ENCODE measurements at places on chromosomes 2 and 18.

GRCh38 chr2:97868986-97869721 is 126.6 kb downstream of the TMEM131 start:
- DNase-seq, result no peak

DNA sequence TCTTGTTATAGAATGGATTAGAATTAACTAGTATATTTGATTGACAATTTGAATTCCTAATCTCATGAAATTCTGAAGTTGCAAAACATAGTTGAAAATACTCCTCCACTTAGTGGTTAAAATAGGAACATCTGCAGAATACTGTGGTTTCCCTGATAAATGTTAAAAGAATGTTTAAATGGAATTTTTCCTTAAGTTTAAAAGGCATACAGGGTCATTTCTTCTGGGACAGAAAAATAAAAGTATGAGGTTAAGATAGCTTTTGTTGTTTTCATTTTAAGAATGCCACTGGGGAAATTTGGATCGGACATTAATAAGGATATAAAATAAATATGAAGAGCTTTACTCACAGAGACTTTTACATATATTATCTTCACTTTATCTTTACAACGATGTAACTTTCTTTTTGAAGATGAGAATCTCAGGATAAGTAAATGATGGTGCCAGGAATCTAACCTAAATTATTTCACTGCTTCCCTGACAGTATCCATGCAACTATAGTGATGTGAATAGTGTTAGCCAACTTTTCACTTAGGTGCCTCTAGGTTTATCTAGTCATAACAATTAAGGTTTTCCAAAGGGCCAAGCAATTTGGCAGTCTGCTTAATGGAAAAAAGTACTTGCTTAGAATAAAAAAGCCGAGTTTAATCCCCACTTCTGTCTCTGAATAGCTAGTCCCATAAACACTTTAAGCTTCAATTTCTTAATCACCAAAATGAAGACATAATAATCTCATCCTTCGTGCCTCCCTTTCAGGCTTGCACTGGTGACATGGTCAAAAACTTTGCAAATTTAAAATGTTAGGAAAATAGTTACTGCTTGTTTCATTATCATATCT is 151.8 kb upstream of the STK17B start:
- DNase-seq, result no peak

DNA sequence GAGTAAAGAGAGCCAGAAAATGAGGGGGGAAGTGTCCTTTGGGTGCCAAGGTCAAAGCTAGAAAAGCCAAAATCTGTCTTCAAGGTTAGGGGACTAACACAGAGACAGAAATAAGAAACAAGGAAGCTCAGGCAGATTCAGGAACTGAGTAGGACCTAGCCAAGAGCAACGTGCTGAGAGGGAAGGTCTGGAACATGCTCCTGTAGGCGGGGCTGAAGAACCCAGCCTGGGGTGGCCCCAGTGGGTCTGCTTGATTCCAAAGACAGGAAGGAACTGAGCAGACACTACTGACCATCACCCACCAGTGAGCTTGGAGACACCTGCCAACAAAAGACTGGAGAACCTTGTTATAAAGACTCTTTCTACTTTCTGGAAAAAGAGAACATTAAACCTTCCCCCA is 105.1 kb downstream of the SP3 start:
- DNase-seq, result no peak

GRCh38 chr2:3617198-3617890 is 22.4 kb downstream of the COLEC11 start:
- DNase-seq, result no peak

DNA sequence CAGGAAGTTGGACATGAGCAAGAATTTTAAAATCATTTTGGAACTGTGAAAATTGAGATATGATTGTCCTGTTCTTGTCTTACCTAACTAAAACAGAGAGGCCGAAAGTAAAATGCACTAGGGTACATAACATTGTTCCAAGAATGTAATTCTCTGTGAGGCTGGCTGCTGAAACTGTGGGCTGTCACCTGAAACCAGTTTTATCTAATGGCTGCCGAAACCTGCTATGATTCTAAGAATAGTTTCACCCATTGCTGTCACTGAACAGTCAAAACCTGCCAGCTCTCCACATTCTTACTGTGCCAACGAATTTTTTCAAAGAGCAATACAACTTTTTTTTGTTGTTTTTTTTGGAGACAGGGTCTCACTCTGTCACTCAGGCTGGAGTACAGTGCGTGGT is 119.3 kb upstream of the ZSWIM2 start:
- DNase-seq, result no peak

DNA sequence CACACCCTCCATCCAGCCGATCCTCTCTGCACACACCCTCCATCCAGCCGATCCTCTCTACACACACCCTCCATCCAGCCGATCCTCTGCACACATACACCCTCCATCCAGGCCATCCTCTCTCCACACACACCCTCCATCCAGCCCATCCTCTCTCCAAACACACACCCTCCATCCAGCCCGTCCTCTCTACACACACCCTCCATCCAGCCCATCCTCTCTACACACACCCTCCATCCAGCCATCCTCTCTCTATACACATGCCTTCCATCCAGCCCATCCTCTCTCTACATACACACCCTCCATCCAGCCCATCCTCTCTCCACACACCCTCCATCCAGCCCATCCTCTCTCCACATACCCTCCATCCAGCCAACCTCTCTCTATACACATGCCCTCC is 83.1 kb downstream of the EIPR1 start:
- DNase-seq, result no peak

GRCh38 chr2:40101131-40101575 is 322.1 kb upstream of the THUMPD2 start:
- DNase-seq, result no peak

DNA sequence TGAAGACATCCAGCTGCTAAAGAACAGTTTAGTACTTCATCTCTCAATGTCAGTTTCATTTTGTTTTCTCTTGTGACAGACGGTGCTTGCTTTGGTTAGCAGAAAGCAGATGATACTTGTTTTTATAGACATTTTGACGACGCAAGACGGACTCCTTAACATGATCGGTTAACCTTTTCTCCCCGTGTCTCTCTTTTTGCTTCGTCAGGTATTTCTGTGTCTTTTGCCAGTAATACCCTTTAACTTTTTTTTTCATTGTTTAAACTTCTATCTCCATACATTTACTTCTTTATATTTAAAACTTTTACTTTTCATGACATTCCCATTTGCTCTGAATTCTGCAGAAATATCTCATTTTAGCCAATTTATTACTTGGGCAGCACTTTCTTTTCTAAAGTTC is 57.9 kb downstream of the THSD7B start:
- no peak for DNase-seq

DNA sequence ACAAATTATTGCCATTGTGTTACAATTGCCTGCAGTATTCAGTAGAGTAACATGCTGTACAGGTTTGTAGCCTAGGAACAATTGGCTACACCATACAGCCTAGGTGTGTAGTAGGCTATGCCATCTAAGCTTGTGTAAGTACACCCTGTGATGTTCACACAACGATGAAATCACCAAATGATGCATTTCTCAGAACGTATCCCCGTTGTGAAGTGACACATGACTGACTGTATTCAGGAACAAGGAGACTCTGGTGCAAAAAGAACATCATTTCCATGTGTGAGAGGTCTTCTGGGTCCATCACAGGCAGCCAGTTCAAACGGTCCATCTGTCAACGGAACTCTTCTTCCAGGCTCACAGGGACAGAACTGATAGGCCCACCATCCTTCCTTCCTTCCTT is 263.7 kb downstream of the ANAPC1 start:
- no peak for DNase-seq

DNA sequence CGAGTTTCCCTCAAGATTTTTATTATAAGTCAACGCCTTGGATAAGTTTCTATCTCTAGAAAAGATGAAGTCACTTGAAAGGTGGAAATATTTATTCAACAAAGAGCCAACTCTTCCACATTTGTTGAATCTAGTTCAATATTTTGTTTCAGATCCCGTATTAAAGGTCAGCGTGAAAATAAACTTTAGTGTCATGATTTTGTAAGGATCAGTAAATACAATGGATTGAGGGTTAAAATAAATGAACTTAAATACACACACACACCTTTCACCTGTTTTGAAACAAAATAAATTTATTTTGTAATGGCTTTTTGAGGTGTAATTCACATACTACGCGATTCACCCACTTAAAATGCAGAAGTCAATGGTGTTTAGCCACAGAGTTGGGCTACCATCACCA is 16.0 kb upstream of the NPPC start:
- no peak for DNase-seq

DNA sequence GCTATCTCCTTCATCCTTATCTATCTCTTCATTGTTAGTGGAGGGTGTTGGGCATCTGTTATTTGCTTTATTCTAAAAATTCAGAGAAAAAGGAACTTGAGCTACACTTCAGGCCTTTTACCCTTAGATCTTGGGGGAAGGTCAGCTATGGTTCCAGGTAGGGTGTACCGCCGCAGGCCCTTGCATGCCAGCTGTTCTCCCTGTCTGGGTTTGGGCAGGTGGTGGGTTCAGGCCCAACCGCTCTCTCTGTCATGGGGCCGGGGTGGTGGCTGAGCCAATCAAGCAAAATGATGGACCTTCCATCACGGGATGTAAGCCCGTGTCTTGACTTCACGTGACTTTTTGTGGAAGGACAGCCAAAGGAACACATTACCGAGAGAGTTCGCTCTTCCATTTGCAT is 231.1 kb downstream of the LDLRAD4 start:
- no peak for DNase-seq

- no peak for DNase-seq
Measured at GRCh38 chr2:158134655-158135054, 33.0 kb downstream of the UPP2 start.

DNA sequence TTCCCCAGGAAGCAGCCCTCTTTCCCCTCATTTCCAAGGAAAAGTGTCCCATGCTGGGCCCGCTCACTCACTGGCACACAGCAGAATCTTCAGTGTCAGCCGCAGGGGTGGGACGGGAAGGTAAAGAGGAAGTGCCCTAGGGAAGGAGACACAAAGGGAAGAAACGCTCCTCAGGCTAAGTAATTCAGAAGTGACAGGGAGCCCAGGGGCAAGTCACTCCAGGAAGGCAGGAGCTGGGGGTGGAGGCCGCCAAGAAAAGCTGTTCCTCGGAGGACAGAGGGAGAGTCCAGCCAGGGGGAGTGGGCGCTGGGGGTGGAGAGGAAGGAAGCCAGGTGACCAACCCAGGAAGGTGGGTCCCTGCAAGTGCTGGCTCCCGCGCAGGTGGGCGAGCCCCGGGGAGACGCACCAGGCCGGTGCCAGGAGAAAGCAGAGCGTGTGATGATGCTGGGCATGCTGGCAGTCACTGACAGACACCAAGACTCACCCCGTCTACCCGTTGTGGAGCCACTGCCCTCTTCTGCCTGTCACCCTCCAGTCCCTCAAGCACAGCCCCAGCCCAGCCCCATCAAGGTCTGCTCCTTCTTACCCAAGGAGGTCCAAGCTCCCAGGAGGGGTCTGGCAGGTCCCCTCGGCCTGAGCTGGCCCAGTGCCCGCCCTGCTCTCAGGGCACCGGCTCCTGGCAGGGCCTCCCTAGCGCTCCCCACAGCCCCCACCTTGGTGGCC is 21.7 kb downstream of the HDAC4 start:
- no peak for DNase-seq

GRCh38 chr2:110716959-110717645 is 15.3 kb upstream of the ACOXL start:
- DNase-seq, result no peak

GRCh38 chr2:186755066-186755465 is 61.2 kb downstream of the FAM171B start:
- no peak for DNase-seq

DNA sequence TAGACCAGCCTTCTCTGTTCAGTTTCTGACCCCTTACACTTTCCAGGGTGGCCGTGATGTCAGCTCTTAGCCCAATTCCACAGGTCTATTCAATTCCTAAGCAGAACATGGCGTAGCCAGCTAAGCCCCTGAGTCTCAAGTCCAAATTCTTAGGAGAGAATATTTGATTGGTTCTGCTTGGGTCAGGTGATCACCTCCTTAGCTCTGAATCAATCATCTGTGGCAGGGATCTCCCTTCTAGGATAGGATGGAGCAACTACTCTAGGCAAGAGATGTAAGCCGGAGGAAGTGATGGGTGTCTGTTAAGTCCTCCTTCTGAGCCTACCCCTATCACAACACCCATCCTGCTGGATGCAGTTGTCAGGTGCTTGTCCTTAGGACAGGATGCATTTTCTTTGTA is 11.1 kb downstream of the UCN start:
- DNase-seq, result no peak

DNA sequence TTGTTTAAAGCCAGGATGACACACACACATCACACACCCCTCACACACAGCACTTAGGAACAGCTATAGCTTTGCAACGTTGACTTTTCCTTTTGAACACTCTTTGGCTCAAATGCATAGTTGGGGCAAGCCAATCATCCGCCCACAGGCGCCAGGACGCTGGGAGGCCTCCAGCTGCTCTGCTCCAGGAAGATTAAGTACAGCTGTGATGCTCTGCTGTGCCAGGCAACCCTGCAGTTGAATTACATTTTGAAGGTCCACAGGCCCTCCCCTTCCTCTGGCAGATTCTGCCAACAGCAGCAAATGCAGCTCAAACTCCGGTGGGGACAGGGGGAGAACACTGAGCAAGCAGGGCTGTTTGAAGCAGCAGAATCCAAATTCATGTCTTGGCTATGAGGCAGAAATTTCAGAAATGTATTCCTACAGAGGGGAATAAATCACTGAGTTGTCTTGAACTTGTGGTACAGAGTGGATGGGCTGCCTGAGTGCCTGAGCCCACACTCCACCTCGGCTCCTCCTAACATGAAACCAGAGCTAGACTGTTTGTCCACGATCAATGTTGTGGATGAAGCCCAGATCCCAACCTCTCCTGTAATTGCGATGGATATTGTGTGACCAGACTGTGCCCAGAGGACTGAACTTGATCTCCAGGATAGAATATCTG is 86.5 kb upstream of the PPP1CB start:
- DNase-seq, result no peak

DNA sequence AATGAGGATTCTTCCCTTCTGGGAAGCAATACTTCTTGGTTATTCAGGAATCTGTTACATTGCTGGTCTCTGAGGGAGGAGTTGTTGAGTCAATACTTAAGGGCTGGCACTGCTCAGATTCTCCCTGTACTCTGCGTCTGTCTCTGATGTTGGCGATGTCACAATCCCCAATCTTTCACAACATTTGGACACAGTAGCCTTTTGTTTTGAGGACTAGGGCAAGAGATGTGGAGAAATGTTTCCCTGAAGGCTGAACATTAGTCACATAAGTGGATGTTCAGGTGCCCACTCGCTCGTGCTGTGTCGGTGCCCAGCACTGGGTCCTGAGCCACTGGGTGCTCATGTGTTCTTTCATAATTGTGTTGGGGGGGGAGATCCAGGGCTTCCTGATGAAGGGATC is 55.0 kb downstream of the MAPK4 start:
- DNase-seq, result peak; percentile 40

DNA sequence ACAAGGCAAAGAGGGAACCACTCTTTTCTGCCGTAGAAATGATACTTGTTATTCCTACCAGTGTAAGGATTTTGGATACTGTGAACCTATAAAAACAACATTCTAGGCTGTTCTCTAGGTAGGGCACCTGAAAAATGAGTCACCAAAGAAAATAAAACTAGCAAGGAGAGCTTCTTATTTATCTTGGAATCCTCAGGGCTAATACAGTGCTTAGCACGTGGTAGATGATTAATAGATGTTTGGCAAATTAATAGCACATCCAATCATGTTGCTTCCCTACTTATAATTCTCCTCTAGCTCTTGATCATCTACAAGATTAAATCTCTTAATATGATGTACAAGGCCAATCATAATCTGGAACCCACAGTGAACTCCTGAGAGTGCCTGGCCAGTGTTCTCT is 73.1 kb downstream of the AAK1 start:
- no peak for DNase-seq

Measured in hypothalamus (tissue), 51 donors.